ENCODE measurements at places on chromosomes 12 and 14.

DNA sequence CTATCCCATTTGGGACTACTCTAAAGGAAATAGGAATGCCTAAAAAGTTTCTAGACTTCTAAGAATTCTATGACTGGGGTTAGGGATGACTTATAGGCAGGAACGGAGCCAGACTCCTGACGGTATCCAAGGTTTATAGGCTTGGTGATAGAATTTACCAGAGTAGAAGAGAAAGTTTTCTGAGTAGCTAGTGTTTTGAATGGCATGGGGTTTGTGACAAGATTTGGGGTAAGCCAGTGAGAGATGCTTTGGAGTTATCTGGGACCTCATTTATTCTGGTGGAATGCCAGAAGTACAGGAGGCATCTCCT lies 444.6 kb downstream of the RAD51B start:
- no peak for DNase-seq

DNA sequence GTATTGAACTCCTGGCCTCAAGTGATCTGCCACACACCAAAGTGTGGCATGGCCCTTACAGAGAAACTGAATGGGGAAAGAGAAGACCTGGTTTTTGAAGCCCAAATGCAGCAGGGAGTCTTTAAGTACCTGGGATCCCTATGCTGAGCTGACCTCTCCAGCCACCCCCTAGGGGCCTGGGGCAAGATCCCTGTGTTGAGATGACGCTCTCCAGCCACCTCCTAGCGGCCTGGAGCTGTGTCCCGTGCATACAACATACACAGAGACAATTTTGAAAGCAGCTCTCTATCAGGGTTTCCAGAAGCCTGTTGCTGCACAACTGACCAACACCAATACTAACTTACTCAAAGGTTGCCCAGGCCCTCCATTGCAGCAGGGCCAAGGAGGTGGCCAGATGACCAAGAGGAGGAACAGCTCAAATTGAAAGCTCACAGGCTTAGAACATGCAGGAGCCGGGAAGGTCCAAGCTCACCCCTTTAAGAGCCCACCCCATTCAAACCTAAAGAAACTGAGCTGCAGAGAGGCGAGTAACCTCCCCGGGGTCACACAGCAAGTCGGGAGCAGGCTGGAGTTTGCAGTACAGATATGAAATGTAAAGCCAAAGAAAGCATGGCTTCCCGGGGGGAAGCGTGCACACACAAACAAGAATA lies 31.5 kb downstream of the TTC7B start:
- no peak for DNase-seq

- no peak for DNase-seq
Observed at GRCh38 chr12:113472191-113473121, 785 bp upstream of the LHX5 start.

- DNase-seq = no peak
Observed at GRCh38 chr14:78512021-78512420, 341.8 kb downstream of the NRXN3 start.

GRCh38 chr14:26319139-26319864 lies 278.5 kb downstream of the NOVA1 start:
- DNase-seq = no peak

DNA sequence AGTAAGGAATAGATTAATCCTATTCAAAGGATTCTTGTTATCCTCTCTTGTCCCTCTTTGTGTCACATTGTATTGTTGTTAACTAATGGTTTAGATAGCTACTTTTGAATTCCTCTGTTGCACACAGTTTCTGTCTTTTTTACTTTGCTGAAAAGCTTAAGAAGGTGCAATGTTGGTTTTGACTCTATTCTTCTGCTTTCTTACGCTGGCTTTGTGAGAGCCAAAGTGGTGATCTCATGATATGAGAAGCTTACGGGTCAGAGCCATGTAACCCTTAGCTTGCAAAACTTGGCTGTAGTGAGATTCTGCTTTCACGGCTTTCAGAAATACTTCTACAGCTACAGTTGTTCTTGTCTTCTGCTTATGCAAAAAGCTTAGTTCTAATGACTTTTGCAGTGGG lies 239.7 kb downstream of the TRHDE start:
- DNase-seq = no peak

GRCh38 chr12:84701041-84701440 lies 211.6 kb downstream of the SLC6A15 start:
- DNase-seq = no peak

DNA sequence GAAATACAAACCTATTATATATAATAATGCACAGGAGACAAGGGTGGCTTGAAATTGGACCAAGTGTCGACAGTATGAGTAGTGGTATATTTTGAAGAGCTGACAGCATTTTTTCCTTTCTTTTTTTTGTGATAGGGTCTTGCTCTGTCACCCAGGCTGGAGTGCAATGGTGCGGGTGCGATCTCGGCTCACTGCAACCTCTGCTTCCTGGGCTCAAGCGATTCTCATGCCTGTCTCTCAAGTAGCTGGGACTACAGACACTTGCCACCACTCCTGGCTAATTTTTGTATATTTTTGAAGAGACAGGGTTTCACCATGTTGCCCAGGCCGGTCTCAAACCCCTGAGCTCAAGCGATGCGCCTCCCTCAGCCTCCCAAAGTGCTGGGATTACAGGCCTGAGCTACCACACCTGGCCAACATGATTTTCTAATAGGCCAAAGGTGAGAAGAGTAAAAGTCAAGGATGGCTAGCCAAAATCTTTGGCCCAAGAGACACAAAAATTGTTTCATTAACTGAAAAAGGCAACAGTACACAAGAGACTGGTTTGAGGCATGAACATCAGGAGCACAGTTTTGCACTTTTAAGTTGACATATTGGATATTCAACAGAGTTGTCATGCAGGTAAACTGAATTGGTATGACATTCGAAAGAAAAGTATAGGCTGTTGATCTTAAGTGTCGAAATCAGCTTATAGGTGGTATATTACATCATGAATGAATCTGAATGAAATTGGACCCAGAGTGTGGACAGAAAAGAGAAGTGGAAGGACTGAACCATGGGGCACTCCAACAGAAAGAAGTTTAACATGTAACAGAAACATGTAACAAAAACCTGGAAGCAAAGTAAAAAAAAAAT lies 12.5 kb downstream of the HNRNPC start:
- DNase-seq = no peak

DNA sequence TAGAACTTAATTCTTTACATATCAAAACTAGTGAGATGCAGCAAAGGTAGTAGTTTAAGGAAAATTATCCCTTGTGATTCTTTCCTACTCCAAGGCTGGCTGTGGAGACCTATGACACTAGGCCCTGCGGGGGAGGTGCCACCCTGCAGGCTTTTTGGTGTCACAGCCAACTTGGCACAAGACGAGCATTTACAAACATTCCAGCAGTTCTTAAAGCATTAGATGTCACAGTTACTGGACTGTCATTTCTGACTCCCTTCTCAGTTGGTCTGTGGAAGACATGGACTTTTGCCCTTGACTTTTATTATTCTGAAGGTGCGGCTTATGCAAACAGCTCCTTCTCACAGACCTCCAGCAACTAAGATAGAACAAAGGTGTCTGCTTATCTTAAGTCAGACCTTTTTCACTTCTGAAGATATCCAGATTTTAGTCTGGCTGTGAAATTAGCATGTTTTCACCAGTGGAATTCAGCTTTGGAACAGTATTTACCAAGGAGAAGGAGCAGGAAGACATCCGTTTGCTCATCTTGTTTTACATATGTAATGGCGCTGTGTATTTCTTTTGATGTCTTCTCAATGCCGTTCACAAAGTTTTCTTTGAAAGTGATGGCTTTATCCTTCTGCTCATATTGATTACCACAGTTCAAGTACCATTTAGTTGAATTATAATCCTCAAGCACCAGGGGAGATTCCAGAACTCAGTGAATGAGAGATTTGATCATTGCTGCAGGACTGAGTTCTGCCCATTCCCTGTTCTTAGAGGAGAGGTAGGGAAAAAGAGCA lies 17.9 kb downstream of the SRGAP1 start:
- DNase-seq = no peak

DNA sequence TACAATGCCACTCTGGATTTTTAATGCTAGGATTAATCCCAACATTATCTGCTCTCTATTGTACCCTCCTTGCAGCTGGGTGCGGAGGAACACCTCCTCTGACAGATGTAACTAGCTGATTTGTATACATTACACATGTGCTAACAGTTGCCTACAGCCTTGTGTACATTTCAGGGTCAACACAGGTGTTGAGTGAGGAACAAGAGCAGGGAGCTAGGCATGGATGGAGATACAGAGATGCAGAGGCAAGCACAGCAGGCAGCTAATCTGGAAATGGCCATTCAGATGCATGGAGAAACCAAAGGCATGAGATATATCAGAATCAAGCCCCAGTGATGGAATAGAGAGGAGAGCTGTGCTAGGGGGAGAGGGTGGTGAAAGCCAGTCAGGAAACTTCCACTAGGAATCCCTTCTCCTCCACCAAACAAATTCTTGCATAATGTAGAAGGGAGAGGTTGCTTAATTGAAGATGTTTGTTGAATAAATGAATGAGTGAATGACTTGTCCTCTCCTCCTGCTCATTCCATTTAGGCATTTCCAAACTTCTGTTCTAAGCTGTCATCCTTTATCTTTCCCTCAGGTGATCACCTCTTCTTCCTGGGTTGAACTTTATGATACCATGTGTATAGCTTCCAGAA lies 313.2 kb downstream of the ATP23 start:
- DNase-seq = no peak

DNA sequence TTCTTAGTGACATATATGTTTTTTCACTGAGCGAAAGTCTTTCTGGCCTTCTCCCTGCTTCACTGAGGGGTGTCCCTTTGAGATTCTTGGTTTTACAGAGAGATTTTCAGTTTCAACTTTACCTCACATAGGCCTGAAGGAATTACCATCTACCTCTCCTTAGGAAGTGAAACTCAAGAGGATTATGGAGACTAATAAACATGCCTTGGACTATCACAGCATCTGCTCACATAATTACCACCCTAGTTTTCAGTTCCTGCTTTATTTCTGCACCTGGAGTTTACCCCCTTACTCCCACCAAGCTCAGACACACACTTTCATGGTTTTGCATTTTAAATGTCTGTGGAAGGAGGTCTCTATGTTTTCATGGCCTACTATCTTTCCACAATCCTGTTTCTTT lies 118.3 kb upstream of the SCAF11 start:
- no peak for DNase-seq

GRCh38 chr12:117832459-117833457 lies 136.0 kb downstream of the KSR2 start:
- no peak for DNase-seq

GRCh38 chr12:49200919-49201594 lies 12.2 kb upstream of the TUBA1A start:
- DNase-seq = no peak

DNA sequence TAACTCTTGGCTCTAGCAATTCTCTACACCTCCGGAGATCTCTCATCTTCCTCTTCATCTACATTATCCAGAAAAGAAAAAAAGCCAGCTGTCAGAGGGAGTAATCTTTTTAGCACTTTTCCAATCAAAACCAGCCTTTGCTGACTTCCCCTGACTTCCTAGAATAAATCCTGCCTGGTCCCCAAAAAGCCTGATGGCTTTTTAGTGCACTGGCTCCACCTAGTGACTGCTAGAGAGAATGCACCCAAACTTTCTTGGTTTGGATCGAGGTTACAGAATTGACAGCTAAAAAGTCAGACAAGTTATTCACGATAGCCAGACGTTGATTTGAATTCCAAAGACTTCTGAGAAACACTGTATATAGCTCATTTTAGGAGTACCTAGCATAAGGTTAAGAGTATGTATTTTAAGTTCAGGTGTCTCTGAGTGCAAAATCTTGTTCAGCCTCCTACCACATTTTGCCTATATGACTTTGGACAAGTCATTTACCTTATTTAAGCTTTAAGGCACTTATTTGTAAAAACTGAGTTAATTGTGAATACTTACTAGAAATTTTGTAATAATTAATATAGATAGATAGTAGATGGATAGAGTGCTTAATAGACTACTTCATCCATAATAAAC lies 185.7 kb upstream of the GRIN2B start:
- peak; percentile 53 for DNase-seq

GRCh38 chr14:33855672-33856071 lies 95.2 kb downstream of the EGLN3 start:
- DNase-seq = no peak

- no peak for DNase-seq
Observed at GRCh38 chr12:92462049-92462448, 240.7 kb upstream of the PLEKHG7 start.

DNA sequence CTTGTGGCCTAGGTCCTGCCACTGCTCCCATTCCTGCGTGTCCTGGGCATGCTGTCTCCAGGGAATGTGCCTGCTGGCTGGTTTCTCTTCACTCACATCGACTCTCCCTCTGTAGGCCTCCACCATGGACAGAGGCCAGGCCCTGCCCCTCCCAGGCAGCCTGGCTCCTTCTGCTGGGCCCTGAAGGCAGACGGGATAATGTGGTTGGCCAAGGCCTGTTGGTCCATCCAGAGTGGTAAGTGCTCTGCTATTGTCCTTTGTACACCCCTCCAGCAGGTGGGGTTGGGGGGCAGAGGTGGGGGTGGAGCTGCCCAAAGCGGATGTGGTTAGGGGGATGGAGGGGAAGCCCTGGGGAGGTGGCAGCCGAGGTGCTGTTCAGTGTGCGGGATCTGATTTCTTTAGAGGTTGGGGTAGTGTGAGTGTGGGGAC lies 9.5 kb upstream of the NR4A1 start:
- peak; percentile 57 for DNase-seq

DNA sequence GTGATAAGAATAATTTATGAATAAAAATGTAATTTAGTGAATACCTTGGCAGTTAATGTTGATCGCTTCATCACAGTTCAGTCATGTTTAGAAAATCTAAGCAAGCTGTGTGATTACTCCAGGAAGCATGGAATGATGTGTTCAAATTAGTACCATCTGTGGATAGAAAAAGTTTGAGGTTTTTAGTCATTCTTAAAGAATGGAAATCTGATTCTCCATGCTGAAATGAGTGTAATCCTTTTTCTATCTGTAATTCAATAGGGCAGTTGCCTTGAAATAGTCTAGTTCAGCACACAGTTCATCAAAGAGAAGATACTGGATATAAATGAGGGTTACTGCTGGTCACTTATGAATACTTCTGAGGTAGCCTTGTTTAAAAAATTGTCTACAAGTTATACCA lies 127.2 kb upstream of the MYF6 start:
- no peak for DNase-seq

DNA sequence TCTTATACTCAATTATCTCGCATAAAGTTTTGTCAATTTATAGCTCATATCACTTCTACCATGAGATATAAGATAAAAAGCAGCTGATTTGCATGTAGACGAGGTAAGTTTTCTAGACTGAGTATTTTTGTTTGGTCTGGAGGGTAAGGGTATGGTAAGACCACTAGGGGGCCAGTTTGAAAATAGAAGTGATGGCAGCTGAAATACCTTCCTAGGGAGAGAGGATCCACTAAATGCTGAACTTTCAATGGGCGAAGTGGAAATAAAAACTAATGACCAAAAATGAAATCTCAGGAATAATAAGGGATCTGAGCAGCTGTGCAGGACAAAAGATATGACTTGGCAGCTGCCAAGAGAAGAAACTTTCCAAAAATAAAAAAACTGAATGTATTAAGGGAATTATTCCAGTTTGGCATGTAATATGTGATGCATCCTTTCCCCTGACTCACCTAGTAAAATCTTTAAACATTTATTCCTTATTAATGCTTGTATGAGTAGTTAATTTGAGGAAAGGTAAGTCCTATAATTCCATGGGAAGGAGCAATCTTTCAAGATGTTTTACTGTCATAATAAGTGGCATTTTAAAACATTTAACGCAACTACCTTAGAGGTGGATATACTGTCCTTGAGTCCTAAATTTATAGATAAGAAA lies 754.5 kb downstream of the C12orf50 start:
- no peak for DNase-seq

- peak; percentile 31 for DNase-seq
Observed at GRCh38 chr12:100539202-100539601, 34.3 kb upstream of the GAS2L3 start.

Measured in activated CD4-positive, alpha-beta memory T cell treated with anti-CD3 and anti-CD28 coated beads for 36 hours (primary cell).